ENCODE measurements at places on chromosomes 7 and 10.

GRCh38 chr10:16646181-16647059 is 124.7 kb upstream of the C1QL3 start:
- DNase-seq, result no peak

- DNase-seq, result no peak
These were observed 714.8 kb downstream of the CCSER2 start for GRCh38 chr10:85043207-85043606.

- no peak for DNase-seq
These were observed 11.6 kb upstream of the ADD3 start for GRCh38 chr10:109996225-109996624.

DNA sequence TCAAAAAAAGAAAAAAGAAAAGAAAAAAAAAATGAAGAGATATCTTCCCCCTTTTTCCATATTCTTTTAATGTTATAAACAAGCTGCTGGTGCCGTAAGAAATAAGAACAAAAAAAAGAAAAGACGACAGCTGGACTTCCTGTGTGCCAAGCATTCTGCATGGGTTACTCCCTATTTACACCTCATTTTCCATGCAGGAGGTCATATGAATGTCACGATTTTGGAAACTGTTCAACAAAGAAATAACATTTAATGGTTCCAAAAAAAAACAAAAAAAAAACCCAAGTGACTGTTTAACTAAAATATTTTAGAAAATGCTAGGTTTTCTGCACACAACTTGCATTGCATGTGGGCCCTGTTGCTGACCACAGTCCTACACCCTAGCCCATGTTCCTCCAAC is 159.3 kb downstream of the TNS3 start:
- DNase-seq, result no peak

DNA sequence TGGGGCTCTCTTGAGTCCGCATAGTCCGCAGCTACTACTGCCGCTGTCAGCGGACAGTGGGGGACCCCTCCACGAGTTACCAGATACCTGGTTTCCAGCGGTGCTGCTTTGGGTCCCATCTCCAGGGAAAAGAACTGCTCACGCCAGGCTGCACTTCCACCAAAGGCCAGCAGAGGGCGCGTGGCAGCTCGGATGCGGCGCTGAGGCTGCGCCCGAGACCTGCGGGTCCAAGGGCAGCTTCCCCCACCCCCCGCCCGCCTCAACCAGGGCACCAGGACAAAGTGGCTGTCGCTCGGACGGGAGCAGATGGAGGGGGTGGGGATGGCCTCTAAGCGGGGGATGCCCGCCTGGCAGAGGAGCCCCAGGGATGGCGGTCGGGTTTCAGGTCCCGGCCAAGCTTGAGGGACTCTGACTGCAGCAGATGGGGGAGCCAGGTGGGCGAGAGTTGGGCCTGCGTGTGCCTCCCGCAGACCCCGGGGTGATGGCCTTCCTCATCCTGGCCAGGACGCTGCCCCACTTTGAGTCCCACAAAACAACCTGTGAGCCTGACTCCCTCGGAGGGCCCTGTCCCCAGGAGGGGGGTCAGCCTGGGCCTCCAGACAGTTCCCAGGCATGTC is 23.8 kb upstream of the ZNF735 start:
- DNase-seq, result peak; percentile 43

- no peak for DNase-seq
These were observed 40.5 kb upstream of the ZNF107 start for GRCh38 chr7:64625114-64626082.

DNA sequence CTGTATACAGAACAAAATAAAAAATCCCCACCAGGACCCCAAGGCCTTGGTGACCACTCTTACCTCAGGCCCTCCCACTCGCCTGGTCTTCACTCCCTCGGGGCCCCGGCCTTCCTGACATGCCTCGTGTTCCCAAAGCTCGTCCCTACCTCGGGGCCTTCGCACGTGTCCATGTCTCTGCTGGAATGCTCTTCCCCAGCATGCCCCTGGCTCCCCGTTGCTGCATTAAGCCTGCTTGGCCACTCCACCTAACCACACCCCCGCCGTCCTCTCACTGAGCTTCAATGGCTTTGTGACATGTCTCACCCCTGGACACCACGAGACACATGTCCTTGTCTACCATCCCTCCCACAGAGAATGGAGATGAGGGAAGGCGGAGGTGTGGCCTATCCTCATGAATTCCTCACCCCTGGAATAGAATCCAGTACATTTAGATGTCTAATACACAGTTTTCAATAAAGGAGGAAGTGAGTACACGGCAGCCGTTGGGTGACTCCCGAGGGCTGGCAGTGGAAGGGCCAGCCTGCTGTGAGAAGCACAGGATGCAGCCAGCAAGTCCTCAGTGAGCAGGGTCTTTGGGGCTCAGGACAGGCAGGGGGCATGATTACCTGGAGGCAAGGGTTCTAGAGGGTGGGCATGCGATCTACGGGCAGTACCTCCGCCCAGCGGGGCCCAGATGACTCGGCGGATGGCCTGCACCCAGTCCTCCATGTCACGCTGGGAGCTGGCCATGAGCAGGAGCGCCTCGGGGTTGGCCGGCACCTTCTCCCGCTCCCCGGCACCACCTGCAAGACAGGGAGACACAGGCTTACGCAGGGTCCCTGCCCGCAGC is 125.7 kb downstream of the ARHGAP22 start:
- DNase-seq, result no peak

DNA sequence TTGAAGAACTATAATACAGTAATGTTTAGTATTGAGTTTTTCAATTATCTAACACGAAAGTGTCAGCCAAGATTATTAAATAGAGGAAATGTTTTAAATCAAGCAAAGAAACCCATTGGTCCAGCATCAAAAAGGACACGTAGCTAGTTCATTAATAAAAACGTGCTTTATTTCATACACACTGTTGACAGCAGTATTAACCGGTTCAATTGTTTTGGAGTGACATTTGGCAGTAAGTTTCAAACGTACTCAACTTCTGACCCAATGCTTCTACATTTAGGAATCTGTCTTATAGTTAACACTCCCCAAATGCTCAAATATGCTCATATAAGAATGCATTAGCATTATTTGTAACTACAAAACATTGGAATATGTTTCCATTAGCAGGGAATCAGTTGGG is 41.3 kb downstream of the SLC16A12 start:
- no peak for DNase-seq

- no peak for DNase-seq
These were observed 252.8 kb upstream of the GPR26 start for GRCh38 chr10:123413353-123413752.

- DNase-seq, result no peak
These were observed 181.4 kb upstream of the TNS3 start for GRCh38 chr7:47763063-47763974.

GRCh38 chr10:133180965-133181639 is 21.1 kb downstream of the KNDC1 start:
- no peak for DNase-seq

DNA sequence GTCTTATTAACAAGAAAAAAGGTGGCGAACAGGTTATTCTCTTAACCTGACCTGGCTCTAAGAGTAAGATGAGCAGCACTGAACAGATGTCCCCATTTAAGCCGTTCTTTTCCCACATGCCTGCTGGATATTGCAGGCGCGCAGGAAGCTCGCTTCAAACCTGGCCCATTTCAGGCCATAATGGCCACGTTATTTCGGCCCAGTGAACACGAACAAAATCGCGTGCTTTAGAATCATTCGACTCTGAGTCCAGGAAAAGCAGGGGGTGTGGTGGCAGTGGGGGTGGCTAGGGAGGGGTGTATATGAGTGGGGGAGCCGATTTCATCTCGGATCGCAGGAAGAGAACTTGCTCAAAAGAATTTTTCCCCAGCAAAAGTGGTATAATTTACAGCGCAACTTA is 6.6 kb upstream of the SP8 start:
- DNase-seq, result no peak

GRCh38 chr10:79045566-79046175 is 23.1 kb upstream of the ZMIZ1 start:
- no peak for DNase-seq

GRCh38 chr10:30176182-30176581 is 116.8 kb upstream of the JCAD start:
- DNase-seq, result no peak

DNA sequence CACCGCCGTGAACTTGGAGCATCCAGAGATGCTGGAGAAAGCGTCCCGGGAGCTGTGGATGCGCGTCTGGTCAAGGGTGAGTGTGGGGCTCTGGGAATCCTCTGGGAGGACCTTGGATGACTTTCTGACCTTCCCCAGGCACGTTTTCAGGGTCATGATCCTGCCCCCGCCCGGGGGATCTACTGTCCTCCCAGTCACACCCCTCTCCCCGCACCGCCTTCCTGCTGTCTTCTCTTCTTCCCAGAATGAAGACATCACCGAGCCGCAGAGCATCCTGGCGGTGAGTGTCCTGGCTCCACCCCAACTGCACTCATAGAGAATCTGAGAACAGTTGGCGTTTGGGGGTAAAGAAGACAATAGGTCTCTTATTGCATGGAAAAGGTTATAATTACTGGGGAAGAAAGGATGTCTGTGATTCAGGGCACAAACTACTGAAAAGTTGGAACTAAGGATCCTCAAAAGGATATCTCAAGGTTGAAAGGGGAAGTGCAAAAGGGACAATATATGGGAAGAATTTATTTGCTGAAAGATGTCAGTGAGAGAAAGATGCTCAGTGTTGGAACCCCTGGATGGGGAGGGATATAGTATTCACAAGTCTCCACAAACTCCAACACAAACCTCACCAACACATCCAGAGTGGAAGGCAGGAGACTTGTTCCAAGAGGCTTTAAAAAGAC is 1.9 kb downstream of the GSTK1 start:
- DNase-seq, result no peak

- no peak for DNase-seq
These were observed 28.9 kb downstream of the ELFN1 start for GRCh38 chr7:1698951-1699350.

- DNase-seq, result no peak
These were observed 1.5 kb downstream of the CTBP2 start for GRCh38 chr10:125158601-125159485.

- DNase-seq, result no peak
These were observed 63.8 kb downstream of the MICALL2 start for GRCh38 chr7:1395211-1396070.

DNA sequence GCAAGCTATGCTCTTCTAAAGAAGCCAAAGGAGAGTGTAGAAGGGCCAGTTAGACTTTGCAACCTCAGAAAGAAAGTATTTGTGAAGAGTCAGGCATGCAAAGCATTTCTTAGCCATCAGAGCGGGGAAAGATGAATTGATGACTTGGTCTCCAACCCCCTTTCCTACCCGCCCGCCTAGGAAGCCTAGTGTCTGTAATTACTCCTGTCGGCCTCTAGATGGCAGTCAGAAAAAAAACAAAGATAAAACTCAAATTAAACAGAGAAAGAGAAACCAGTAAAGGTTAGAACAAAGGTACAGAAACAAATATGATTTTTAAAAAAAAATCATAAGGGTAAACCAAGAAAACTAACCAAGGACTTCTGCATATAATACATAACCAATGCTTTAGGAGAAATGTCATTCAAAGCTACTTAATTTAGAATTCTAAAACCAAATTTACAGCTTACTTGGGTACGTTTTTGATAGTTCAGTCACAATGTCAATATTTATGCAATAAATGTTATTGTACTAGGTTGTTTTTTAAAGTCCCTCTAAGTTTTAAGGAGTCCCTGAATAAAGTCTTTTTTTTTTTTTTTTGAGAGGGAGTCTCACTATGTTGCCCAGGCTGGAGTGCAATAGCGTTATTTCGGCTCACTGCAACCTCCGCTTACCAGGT is 97.6 kb downstream of the LYZL1 start:
- DNase-seq, result no peak

- DNase-seq, result no peak
These were observed 913 bp upstream of the NPC1L1 start for GRCh38 chr7:44541876-44542610.

DNA sequence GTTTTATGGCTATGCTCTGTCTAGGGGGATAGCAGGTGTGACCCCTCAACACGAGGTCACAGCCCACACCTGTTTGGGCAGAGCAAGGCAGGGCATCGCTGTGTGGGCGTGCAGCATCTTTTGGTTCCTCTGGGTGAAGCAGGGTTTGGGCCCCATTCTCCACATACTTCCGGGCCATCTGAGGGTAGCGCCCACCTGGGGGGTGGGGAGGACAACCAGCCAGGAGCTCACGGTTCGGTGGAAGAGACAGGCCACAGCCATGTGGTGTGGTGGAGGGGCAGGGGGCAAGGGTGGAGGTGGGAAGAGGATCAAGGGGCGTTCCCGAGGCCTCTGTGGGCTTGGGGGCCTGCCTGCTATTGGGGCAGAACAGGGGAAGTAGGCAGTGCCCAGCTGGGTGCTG is 2.4 kb downstream of the SH2B2 start:
- no peak for DNase-seq

GRCh38 chr7:131159961-131160361 is 167.7 kb upstream of the MKLN1 start:
- DNase-seq, result no peak

GRCh38 chr7:1127001-1127400 is 33.0 kb downstream of the ZFAND2A start:
- no peak for DNase-seq

DNA sequence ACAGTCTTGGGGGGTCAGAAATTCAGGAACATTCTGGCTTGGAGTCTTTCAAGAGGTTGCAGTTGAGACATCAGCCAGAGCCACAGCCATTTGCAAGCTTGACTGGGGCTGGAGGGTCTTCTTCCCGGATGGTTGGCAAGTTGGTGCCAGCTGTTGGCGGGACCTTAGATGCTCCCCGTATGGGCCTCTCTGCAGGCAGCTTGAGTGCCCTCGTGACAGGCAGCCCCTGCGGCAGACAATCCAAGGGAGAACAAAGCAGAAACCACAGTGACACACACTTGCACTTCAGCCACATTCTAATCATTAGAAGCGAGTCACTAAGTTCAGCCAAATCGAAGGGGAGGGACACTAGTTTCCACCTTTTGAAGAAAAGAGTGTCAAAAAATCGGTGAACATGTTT is 59.4 kb upstream of the MXI1 start:
- DNase-seq, result no peak

DNA sequence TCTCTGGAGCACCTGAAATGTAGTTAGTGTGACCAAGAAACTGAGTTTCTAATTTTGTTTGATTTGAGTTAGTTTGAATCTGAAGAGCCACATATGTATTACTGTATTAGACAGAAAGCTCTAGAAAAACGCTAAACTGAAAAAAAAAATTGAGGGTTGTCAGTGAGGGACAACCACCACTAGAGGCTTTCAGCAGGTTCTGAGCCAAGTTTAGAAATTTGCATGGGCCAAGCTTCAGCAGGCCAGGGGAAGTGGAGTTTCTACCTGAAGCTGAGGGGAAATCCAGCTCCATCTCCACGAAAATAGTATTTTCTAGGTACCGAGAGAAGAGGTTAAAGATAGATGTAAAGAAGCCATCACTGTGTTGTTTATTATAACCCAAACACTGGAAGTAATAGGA is 77.9 kb upstream of the PLXNA4 start:
- no peak for DNase-seq

GRCh38 chr7:98210513-98211220 is 572 bp upstream of the BHLHA15 start:
- DNase-seq, result no peak

GRCh38 chr10:46077141-46077554 is 31.1 kb upstream of the MSMB start:
- no peak for DNase-seq

GRCh38 chr10:132979491-132980425 is 37.4 kb upstream of the CFAP46 start:
- DNase-seq, result no peak

GRCh38 chr10:25642721-25643120 is 291.3 kb upstream of the MYO3A start:
- DNase-seq, result no peak

All from activated CD4-positive, alpha-beta T cell treated with anti-CD3 and anti-CD28 coated beads, Interleukin-2, amount 50 U/mL, for 1 hour (primary cell).